ENCODE measurements at places on chromosomes 12 and 14. TPM values are rescaled to one million over a fixed set of nuclear protein-coding genes. Genes with fewer than 3 reads are reported as not detected.

ITPR2 gene
- total RNA-seq, result 10.9 TPM

TROAP gene
- total RNA-seq, result 15.6 TPM

EPYC gene
- total RNA-seq, result not detected

MGAT4C gene
- not detected for total RNA-seq

IPO8 gene
- 16.9 TPM for total RNA-seq

OVCH1 gene
- total RNA-seq, result not detected

BTG1 gene
- total RNA-seq, result 16.2 TPM

RIPK3 gene
- 5.4 TPM for total RNA-seq

FOXN3 gene
- 17.6 TPM for total RNA-seq

BLTP3B gene
- 10.1 TPM for total RNA-seq

IL26 gene
- total RNA-seq, result not detected

PMCH gene
- total RNA-seq, result not detected

TAS2R42 gene
- total RNA-seq, result not detected

SLC25A47 gene
- not detected for total RNA-seq

ESPL1 gene
- total RNA-seq, result 12.3 TPM
